ENCODE measurements at places on chromosomes 3 and 15.
A peak's percentile ranks its signal among the peaks of the same experiment; 100 is the strongest.

- no peak for DNase-seq
Measured at GRCh38 chr3:152104847-152105415, 163.8 kb upstream of the MBNL1 start.

GRCh38 chr3:79418855-79419621, 348.8 kb downstream of the ROBO1 start:
- DNase-seq = no peak

DNA sequence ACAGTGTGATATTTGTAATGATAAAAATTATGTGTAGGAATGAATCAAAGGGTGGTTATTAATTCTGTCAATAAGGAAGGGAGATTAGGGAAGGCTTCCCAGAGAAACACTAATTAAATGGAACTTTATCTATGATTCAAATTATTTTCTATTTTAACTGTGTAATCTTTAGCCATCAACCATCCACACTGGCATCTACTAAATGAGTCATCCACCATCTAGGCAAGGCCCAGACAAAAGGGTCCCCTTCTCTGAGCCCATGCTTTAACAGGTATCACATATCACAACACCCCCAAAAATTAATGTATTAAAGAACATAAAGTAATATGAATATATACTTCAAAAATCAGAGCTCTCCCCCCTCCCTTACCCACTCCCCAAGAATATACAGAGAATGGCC, 19.9 kb upstream of the TPM1 start:
- no peak for DNase-seq

- no peak for DNase-seq
Measured at GRCh38 chr3:54691289-54691771, 236.5 kb downstream of the LRTM1 start.

GRCh38 chr15:85047271-85047948, 65.8 kb downstream of the PDE8A start:
- peak; percentile 76 for DNase-seq

DNA sequence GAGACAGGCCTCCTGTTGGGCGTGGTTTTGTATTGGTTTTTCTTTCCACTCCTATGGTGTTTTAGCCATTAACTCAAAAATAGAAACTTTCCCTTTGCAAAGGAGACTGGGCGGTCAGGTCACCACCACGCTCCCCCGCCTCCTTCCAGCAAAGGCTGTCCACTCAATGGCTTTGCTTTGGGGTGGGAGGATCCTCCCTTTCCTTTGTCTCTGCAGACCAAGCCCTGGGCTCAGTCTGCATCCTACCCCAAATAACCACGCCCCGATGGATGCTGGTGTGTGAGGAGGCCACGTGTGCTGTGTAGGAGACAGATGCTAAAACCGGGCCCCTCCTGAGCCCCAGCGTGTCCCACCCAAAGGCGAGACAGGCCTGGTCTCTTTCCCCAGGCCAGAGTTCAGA, 68.5 kb downstream of the GRIP2 start:
- no peak for DNase-seq

GRCh38 chr15:57562196-57562769, 29.4 kb upstream of the MYZAP start:
- DNase-seq = no peak

GRCh38 chr3:105422645-105423044, 55.9 kb downstream of the ALCAM start:
- DNase-seq = no peak

- no peak for DNase-seq
Measured at GRCh38 chr15:78977091-78977571, 32.3 kb upstream of the CTSH start.

DNA sequence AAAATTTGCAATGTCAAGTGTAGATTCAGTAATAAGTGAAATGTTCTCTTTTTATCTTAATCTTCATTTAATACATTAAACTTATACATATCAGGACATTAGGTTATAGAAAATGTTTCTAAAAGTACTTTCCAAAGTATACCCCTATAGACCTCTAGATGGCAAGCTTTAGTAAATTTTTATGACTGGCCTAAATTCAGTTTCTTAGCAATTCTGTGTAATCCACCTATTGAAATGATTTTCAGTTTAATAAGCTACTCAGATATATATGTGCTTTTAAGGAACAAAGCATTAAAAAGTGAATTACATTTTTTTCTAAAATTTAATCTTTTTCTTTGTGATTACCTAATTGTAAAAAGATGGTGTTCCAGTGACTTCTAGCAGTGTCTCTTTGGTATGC, 342.2 kb downstream of the GBE1 start:
- DNase-seq = no peak

- DNase-seq = peak; percentile 74
Measured at GRCh38 chr3:124834723-124835718, 52.1 kb downstream of the ITGB5 start.

DNA sequence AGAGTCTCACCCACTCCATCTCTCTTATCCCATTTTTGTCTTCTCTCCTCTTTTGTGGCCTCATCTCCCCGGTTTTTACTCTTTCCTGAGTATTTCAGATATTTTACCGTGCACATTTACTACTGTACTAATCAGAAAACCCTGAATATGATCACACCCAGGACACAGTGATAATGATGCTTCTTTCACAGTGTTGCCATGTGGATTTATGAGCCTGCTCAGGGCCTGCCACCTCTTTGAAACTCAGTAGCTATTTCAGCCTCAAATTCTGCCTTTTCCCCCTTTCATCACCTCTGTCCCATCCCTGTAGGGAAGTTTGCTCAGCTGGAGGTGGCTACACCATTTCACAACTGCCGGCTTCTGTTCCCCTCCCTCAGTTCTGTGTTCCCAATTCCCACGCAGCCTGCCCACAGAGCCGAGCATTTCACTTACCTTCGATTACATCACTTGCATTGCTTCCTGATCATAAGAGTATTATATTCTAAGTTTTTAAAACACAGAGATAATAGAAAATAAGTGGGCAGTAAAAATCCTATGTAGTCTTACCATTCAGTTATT, 33.2 kb downstream of the ARNT2 start:
- DNase-seq = no peak

DNA sequence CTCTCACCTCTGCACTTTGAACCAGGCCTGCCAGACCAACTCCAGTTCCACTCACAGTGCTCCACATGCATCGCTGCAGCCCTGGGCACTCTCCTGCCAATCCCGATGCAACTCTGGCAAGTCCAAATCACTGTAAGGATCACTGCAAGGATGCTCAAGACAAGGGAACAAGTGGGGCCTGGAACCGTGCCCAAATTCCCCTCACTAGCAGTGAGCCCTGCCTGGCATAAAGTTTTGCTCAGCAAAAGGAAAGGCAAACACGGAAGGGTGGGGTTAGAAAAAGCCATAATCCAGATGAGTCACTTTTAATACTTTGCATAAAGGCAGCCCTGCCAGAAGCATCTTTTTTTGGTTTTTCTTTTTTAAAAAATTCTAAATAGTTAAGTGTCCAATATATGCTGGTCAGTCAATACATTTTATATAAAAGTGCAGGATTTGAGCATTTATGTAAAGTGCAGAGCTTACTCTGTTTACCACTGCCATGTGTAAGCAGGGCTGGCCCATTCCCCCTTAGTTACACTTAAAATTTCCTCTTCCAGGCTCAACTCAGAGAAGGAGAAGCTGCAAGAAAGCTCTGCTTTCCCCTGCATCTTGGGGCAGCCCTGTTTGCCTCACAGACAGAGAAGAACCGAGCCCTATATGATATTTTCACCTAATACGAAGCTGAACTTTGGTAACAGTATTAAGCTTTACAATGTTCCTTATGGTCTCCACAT, 102.2 kb downstream of the CD47 start:
- peak; percentile 45 for DNase-seq

DNA sequence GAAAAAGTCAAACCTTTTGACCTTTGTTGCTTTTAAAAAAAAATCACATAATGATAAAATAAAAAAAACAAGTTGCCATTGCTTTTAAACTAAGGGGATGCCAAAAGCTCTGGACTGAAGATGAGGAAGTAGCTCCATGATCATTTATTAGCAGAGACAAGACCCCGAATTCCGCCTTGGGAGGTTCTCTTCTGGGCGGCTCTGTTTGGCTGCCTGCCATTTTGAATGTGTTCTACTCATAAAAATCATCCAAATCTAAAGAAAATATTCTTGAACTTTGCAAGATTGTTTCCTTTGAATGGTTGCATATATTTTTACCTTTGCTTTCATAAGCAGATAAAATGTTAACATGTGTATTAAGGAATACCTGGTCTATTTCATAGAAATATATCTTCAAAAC, 63.8 kb downstream of the NCEH1 start:
- DNase-seq = no peak

- no peak for DNase-seq
Measured at GRCh38 chr15:99402014-99402729, 150.9 kb downstream of the LRRC28 start.

GRCh38 chr15:56469483-56469882, 4.5 kb upstream of the MNS1 start:
- no peak for DNase-seq

DNA sequence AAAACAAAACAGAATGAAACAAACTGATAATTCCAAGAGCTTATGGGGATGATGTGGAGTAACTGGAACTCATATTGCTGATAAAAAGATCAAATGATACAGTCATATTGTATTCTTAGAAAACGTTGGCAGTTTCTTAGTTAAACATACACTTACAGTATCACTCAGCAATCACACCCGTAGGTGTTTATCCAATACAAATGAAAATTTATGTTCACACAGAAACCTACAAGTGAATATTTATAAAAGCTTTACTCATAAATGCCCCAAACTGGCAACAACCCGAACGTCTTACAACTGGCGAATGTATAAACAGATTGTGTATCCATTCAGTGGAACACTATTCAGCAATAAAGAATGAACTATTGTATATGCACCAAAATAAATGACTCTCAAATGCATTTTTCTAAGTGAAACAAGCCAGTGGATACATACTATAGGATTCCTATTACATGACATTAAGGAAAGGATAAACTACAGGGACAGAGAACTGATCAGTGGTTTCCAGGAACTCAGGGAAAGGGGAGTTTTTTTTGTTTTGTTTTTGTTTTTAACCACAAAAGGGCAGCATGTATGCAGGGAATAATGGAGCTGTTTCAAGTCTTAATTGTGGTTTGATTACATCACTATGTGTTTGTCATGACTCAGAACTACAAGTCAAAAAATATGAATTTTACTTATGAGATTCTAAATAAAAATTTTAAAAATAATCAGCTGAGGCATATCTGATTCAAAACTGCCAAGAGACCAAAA, 71.8 kb upstream of the NDUFB4 start:
- no peak for DNase-seq

DNA sequence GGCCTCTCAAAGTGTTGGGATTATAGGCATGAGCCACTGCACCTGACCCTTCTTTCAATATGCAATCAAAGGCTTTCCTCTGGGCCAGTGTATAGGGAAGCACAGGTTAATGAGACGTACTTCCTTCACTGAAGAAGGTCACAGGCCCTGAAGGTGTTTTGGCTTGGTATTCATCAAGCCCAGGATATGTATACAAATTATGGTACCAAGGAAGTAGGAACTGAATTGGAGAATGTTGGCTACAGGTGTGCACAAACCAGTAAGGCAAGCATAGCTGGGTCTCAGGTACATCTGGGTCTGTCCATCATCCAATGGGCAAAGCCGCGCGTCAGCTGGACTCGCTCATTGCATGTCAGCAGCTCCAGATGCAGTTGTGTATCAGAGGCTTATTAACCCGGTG, 237.9 kb downstream of the ADAMTS17 start:
- DNase-seq = no peak

DNA sequence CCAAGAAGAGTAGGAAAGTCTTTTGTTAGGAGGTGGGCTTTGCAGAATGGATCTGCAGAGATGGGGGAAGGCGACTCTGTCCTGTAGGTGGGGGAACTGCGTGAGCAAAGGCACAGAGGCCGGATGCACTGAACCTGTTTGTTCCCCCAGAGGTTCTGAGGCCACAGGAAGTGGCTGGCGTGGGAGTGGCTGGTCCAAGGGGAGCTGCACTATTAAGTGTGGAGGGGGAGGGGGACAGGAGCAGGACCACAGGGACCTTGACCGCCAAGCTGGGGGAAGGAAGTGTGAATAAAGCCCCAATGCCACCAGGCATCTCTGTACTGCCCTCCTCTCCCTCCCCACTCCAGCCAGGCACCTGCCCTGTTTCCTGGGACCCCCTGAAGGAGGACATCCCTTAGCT, 51.8 kb downstream of the CYP11A1 start:
- DNase-seq = no peak

- no peak for DNase-seq
Measured at GRCh38 chr15:63598473-63599400, 1.6 kb downstream of the FBXL22 start.

- peak; percentile 51 for DNase-seq
Measured at GRCh38 chr3:52313774-52314188, 2.3 kb upstream of the DNAH1 start.

DNA sequence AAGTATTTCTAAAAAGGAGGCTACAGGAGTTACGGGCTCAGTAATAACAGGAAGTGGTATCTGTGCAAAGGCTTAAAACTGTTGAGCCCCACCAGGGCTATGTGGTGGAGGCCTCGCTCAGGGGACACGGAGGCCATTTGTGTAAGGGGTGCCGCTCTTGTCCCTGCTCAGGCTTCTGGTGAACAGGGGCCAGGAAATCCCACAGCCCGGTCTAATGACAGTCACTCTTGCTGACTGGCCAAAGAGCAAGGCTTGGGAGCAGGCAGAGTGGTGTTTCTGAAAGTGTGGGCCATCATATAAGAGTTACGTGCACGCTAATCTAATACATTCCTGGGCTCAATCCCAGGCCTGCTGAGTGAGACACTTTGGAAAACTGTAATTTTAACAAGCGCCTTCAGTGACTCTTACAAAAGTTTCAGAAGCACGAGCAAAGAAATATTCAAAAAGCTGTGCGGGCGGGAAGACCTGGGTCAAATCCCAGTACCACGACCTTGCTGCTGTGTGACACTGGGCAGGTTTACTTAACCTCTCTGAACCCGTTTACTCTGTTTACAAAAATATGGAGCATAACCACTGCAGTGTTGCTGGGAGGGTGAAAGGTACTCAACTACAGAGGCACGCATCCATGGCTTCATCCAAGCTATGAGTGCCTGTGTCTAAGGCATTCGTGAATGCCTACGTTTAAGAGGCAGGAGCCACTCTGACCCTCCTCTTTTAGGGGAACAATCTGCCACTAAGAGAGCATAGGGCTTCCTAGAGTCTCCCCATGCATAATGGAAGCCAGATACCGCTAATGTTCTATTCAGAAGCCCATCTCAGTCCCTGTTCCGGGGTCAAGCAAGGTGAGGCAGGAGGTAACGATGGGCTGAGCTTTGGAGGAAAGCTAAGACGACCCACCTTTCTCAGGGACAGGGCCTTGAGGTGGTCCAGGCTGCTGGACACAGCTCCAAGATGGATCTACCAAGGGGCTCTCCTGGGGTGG, 2.0 kb downstream of the ATP10A start:
- DNase-seq = no peak

DNA sequence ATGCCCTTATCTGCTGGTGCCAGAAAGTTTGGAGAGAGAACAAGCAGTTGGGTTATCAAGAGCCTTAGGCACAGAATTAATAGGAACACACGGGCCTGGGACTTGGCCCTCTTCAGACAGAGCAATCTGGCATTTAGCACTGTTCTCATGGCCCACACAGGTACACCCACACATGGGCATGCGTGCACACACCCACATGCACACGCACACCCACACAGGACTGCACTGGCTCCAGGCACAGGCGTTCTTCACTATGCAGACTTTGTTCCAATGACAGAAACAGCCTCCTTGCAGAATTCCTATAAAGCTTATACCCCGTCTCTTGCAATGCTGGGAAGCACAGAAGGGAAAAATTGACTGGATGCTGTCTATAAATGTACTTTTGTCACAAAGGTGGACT, 36.3 kb downstream of the TMEM44 start:
- no peak for DNase-seq

All from HTR-8/SVneo (cell line).